ENCODE measurements at places on chromosomes 12 and 14.

DNA sequence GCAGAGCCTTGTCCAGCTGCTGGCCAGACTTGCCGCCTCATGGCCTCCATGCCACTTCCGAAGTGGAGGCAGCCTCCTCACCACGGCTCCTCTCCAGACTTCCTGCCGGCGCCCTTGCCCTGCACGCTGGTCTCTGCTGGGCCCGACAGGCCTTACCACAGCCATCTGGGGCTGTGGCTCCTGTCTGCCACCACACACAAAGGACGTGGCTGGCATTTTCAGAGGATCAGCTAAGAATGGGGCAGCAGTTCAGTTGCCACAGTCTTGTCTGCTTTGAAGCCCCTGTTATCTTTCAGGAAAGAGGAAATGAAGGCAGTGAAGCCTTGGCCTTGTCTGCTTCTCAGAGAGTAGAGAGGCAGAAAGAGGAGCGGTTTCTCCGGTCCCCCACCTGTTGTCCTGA is 178.0 kb upstream of the FKBP4 start:
- no peak for DNase-seq

- no peak for DNase-seq
Measured at GRCh38 chr12:9718968-9719367, 13.9 kb downstream of the CLECL1 start.

- DNase-seq = peak; percentile 62
Measured at GRCh38 chr14:26984311-26985177, 386.7 kb upstream of the NOVA1 start.

- no peak for DNase-seq
Measured at GRCh38 chr12:23066095-23066494, 441.1 kb downstream of the ETNK1 start.

DNA sequence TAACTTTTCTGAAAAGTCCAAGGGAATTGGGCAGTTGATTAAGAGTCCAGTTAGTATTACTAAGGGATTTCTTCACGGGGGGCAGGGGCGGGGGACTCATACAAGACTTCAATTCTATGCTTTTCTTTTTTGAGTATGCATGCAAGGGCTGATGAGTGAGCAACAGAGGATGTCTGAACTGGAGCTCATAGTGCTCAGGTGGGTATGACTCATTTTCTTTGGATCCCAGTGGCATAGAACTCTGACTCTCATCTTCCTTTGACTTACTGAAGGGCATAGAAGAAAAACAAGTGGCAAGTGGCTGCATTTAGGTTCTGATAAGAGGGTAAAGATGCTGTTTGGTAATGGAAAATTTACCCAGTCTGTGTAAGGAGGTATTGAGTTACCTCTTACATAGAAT is 749.2 kb downstream of the NOVA1 start:
- no peak for DNase-seq

- DNase-seq = no peak
Measured at GRCh38 chr12:6443361-6443983, 1.3 kb upstream of the CD27 start.

- DNase-seq = no peak
Measured at GRCh38 chr12:57048423-57049118, 1.4 kb downstream of the MYO1A start.

GRCh38 chr14:41830714-41831406 is 224.2 kb downstream of the LRFN5 start:
- peak; percentile 1 for DNase-seq

Measured in AG10803 (cell line).